Activated CD4-positive, CD25-positive, alpha-beta regulatory T cell treated with anti-CD3 and anti-CD28 coated beads, Interleukin-2, amount 50 U/mL, for 24 hours (primary cell): ENCODE measurements at places on chromosomes 4 and X.

- peak; percentile 76 for ATAC-seq
These were observed 253.5 kb upstream of the GATB start for GRCh38 chr4:152014280-152014679.

- ATAC-seq = no peak
These were observed 29.6 kb downstream of the AREG start for GRCh38 chr4:74474345-74475090.

- no peak for ATAC-seq
These were observed 289.0 kb downstream of the HNRNPD start for GRCh38 chr4:82084747-82085146.

DNA sequence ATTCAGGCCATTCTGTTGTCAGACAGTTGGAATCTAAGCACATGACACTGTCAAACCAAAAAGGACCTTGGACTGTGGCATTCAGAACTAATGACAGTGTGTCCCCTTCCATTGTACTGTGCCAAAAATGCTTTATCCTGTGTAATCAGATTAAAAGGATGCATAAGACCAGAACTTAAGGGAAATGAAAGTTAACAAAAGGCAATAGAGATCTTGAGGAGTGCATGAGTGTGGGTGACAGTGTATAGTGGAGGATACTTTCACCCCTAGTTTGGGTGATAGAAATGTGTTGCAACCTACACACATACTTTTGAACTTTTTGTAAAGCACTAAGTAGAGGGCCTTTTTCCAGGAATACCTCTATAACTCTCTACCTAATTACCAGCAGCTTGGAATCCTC is 4.5 kb downstream of the CYSLTR1 start:
- ATAC-seq = peak; percentile 27

GRCh38 chr4:11765849-11766453 is 337.3 kb upstream of the HS3ST1 start:
- no peak for ATAC-seq

DNA sequence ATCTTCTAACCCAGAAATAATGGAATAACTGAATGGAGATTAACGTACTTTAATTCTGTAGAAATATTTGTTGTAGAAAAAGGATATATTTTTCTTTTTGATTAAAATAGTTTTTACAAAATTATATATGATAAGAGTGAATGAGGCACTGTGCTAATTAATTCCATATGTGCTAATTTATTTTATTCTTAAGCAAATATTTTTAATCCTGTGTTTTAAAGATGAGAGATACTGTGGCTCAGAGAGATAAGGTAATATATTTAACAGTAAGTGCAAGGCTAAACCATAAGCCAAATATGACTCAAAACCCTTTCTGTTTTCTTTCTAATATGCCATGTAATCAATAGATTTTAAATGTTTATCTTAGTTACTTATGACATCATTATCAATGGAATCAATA is 88.2 kb downstream of the EMCN start:
- ATAC-seq = no peak

DNA sequence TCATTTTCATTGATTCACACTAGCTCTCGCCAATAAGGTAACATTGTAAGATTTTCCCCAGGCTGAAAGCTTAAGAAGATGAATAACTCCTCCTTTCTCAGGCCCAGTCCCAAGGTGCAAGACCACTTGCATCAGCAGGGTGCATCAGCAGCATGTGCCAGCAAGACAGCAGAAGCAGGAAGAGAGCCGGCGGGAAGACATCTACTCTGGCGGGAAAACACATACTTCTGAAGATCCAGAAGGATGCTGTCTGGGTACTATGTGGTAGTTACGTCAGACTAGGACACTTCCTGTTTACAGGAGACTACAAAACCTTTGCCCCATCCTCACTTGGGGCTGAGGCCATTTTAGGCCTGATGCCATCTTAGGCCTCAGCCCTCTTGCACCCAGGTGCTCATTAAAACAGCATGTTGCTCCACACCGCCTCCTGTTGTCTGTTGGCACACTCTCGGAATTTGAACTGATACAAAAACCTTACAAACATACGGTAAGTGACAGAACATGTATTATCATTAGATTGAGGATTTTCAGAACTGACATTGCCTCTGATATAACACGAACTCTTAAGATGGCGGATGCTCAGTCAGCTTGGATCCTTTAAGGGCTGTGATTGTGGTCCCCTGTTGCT is 886.5 kb upstream of the EPHA5 start:
- ATAC-seq = no peak

- peak; percentile 85 for ATAC-seq
These were observed 28.2 kb downstream of the CENPU start for GRCh38 chr4:184705692-184706091.

DNA sequence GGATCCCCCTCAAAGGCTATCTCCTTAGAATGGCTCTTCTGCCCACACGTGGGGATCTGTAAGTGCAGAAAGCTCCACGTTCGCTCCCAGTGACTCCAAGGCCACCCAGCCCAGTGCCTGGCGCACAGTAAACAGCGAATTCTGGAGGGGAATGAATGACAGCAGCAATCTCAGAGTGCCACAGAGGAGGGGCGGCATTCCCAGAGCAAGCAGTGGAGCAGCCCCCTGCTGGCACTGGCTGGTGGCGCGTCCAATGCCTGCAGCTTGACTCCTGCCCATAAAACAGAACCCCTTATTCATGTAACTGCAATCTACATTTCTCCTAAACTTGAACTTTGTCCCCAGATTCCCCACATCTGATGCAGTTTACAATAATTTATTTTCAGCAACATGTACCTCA is 6.9 kb upstream of the HELT start:
- no peak for ATAC-seq

- no peak for ATAC-seq
These were observed 12.1 kb upstream of the ING2 start for GRCh38 chr4:183492791-183493222.

GRCh38 chr4:24208691-24209090 is 318.8 kb upstream of the PPARGC1A start:
- no peak for ATAC-seq

DNA sequence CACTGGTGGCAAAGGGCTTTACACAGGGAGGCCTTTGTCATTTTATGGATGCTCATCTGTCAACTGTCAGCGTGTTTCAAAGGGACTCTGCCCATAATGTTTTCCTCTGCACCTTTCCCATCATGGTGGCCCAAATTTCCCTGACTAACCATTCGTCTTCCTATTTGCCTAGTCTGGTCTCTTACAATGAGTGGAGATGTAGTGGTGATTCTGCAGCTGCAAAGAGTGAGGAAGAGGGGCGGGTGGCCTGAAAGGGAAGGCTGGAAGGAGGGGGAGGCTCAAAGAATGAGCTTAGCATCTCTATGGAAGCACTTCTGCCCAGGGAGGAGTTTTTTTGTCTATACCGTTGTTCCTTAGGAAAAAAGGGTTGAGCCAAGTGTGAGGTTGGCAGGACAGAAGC is 447.5 kb downstream of the NKX6-1 start:
- ATAC-seq = no peak

- no peak for ATAC-seq
These were observed 3.4 kb upstream of the CYBB start for GRCh38 chrX:37776283-37776986.

DNA sequence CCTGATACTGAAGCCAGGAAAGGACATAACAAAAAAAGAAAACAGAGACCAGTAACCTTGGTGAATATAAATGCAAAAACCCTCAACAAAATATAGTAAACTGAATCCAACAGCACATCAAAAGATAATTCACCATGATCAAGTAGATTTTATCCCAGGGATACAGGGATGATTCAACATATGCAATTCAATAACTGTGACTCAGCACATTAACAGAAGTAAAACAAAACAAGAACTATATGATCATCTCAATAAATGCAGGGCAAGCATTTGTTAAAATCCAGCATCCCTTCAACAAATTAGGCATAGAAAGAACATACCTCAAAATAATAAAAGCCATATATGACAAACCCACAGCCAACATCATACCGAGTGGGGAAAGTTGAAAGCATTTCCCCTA is 112.0 kb downstream of the HHIP start:
- ATAC-seq = no peak

GRCh38 chrX:42131856-42132255 is 208.5 kb upstream of the CASK start:
- ATAC-seq = no peak

- no peak for ATAC-seq
These were observed 5.6 kb downstream of the KIAA0232 start for GRCh38 chr4:6788123-6788522.

GRCh38 chrX:45056428-45057145 is 144.1 kb downstream of the DIPK2B start:
- ATAC-seq = no peak

DNA sequence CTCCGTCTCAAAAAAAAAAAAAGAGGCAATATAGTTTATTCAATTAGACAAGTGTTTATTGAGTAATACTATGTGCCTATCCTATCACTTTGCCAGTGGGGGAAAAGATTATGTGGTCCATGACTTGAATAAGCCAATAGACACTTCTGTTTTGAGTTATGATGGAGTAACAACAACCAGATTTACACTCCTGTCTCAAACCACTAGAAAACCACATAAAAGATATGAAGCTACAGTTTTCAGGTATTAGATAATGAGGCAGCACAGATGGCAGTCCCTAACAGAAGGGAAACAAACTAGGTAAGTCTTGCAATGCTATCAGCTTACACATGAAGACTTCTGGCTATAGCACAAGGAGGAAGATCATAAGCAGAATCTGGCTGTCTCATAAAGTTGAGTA is 22.5 kb downstream of the NFXL1 start:
- peak; percentile 86 for ATAC-seq

DNA sequence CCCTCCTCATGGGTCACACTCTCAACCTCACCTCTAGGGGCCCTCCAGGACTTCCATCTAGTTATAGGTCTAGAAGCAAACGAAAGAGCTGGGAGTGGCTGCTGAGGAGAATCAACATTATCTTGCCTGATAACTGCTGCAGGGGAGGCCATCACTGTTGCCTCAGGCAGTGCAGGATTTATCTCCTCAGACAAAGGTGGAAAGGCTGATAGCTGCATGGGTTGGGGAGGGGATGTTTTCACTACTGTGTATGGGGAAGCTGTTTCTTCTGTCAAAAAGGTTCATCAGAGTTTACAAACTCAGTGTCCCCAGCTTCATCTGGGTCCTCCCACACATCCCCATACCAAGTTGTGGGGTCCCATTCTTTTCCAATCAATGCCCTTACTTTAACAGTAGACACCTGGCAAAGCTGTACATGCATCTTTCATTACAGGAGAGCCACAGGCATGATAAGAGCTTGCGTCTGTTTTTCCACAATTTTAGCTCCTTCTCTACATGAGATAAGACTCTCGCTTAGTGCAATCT is 17.6 kb upstream of the PRDM8 start:
- ATAC-seq = no peak

- no peak for ATAC-seq
These were observed 32.8 kb downstream of the PASD1 start for GRCh38 chrX:151596282-151596681.

- no peak for ATAC-seq
These were observed at the start of gene CLCN4 for GRCh38 chrX:10156199-10157031. TSS of gene CLCN4 (plus strand) at chrX:10156975. CDS start at chrX:10185033, 28,058 bp downstream.

- ATAC-seq = no peak
These were observed 590.8 kb downstream of the SPRY1 start for GRCh38 chr4:123987408-123987807.

DNA sequence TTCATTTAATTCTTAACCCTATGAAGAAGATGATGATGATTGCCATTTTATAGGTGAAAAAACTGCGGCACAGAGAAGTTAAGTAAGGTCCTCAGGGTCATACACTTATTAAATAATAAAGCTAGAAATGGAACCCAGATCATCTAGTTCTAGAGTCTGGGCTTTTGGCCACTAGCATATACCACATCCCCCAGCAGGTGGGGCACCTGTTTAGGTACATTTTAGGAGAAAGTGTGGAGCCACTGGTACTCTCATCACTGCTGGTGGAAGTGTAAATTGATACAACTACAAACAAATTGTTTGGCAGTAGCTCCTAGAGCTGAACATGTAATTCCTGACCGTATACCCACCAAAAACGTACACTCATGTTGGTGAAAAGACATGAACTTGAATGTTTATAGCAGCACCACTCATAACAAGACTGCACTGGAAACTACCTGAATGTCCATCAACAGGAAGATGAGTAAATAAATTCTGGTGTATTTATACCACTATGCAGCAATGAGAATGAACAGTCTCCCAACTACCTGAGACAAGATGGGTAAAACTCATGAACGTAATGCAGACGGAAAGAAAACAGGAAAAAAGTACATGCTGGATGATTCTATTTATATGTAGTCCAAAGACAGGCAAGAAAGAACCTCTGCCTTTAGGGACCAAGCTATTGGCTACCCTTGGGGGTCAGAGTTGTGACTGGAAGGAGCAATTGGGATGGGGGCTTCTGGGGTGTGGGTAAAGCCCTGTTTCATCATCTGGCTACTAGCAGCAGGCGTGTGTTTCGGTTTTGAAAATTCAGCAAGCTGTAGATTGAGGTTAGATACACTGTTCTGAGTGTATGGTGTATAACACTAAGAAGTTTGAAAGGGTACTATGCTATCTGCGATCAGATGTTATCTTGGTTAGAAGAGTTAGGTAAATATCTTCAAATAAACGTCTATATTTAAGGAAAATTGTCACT is 72.3 kb upstream of the ADGRG2 start:
- peak; percentile 41 for ATAC-seq

DNA sequence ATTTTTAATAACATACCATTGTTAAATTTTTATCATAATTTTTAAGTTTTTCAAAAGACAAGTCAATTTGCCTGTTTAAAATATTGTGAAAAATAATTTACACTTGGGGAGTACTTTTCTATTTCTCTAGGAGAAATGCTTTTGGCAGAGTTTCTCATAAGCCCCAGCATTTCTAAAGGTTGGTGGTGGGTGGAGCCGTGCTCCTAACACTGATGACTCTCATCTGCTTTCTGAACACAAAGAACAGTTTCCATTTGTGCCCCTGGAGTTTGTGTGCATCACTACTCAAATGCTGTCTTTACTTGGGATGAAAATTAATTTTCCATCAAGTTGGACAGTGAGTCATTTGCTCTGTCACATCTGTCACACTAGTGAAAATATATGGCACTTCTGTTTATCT is 57.6 kb downstream of the TNIP2 start:
- ATAC-seq = no peak

- ATAC-seq = no peak
These were observed 1029.5 kb upstream of the INTU start for GRCh38 chr4:126603210-126603609.

DNA sequence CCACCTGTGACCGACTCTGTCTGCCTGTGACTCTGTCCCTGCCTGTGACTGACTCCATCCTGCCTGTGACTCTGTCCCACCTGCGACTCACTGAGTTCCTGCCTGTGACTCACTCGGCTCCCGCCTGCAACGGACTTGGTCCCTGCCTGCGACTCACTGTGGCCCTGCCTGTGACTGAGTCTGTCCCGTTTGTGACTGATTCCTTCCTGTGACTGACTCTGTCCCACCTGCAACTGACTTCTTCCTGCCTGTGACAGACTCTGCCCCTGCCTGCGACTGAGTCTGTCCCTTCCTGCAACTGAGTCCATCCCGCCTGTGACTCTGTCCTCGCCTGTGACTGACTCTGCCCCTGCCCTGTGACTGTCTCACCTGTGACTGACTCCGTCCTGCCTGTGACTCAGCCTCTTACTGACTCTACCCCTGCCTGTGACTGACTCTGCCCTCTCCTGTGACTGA is 9.6 kb upstream of the UVSSA start:
- peak; percentile 88 for ATAC-seq
